Progenitor cell of endocrine pancreas (in vitro differentiated cells): ENCODE measurements at places on chromosomes 7 and 10.

- H3K36me3 ChIP-seq = no peaks in the 10 kb centered on the region
- peak; percentile 41 for DNase-seq
- H3K4me3 ChIP-seq = peak overlapping the region; percentile 93
- peaks cover 72% of the 10 kb centered on the region for H3K4me1 ChIP-seq
Observed at GRCh38 chr7:104983578-104984539, 30.1 kb upstream of the KMT2E start.

DNA sequence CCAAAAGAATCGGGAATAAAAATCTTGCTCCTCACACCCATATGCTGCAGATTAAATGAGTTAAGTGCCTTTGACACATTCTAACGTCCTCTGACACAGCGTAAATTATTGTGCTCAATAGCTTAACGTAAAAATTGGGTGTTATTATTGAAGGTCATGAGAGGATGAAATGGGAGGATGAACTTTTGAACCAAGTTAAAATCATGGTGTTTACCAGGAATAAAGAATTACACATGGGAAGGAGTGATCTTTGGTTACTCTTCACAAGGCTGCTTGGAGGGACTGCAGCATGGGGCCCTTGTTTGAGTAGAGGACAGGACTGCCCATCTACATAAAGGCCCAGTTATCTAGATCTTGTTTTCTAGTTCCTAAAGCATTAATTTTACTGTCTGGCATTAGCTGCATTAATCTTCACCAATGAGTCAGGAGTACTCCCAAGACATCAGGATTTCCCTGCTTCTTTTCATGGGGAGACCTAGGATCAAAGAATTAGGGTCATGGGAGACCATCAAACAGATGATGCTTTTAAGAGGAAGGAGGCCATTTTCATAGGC, 84.9 kb upstream of the PRR15 start:
- DNase-seq = no peak
- no peak overlapping the region for H3K27ac ChIP-seq
- no peak overlapping the region for H3K4me3 ChIP-seq
- no peaks in the 10 kb centered on the region for H3K36me3 ChIP-seq

- no peak for DNase-seq
- H3K4me3 ChIP-seq = peak overlapping the region; percentile 1
- H3K36me3 ChIP-seq = peaks cover 9% of the 10 kb centered on the region
- H3K27ac ChIP-seq = peak overlapping the region; percentile 65
Observed at GRCh38 chr7:107836237-107837144, 33.5 kb upstream of the SLC26A3 start.

GRCh38 chr10:70699659-70700174, 27.4 kb downstream of the ADAMTS14 start:
- H3K4me1 ChIP-seq = no peaks in the 10 kb centered on the region
- H3K27ac ChIP-seq = no peak overlapping the region
- no peaks in the 10 kb centered on the region for H3K36me3 ChIP-seq
- H3K4me3 ChIP-seq = no peak overlapping the region
- no peak for DNase-seq

DNA sequence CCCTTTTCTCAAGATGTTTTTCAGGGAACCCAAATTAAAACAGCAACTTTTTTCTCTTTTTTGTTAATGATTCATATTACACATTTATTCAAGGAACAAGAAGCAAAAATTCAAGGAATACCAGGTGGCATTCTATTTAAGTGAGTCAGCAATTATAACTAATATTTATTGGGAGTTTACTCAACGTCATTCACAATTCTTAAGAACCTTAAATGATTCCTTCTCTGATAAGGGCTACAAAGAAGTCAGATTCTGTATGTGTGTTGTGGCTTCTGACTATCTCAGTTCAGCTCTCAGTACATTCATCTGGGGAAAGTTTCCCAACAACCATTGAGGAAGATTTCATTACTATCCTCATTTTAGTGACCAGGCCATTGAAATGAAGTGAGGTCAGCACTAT, 470.7 kb upstream of the AKR1E2 start:
- DNase-seq = no peak
- no peak overlapping the region for H3K27ac ChIP-seq
- peaks cover 11% of the 10 kb centered on the region for H3K4me1 ChIP-seq
- H3K4me3 ChIP-seq = no peak overlapping the region
- peaks cover 16% of the 10 kb centered on the region for H3K27me3 ChIP-seq

GRCh38 chr7:105365541-105366534, 22.9 kb downstream of the SRPK2 start:
- H3K27ac ChIP-seq = peak overlapping the region; percentile 46
- no peak for DNase-seq
- no peak overlapping the region for H3K4me3 ChIP-seq
- H3K27me3 ChIP-seq = no peaks in the 10 kb centered on the region
- peaks cover 32% of the 10 kb centered on the region for H3K36me3 ChIP-seq

- H3K4me3 ChIP-seq = peak overlapping the region; percentile 89
- H3K36me3 ChIP-seq = peaks cover 1% of the 10 kb centered on the region
Observed at GRCh38 chr7:39951226-39952194, 1.5 kb downstream of the CDK13 start.

DNA sequence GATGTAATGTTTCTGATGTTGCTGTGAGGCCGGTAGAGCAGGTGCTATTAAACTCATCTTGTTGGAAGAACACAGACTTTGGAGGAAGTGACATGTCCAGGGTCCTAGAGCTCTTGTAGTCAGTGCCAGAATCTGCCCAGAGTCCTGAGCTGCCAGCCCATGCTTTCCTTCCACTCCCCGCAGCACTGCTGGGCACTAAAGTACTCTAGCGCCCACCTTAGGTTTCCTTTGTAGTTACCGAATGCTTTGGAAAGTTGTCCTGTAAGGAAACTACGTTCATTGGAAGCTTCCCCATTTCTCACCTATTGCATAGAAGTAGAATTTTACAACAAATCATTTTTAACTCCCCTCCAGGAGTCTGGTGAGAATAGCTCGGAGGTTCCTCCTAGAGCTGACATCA, 11.0 kb downstream of the ZNF862 start:
- H3K4me3 ChIP-seq = no peak overlapping the region
- peaks cover 1% of the 10 kb centered on the region for H3K4me1 ChIP-seq
- peaks cover 2% of the 10 kb centered on the region for H3K36me3 ChIP-seq
- DNase-seq = no peak

- H3K4me1 ChIP-seq = no peaks in the 10 kb centered on the region
- H3K27me3 ChIP-seq = no peaks in the 10 kb centered on the region
- no peak for DNase-seq
- no peak overlapping the region for H3K27ac ChIP-seq
- H3K36me3 ChIP-seq = peaks cover 6% of the 10 kb centered on the region
Observed at GRCh38 chr7:102313997-102314780, 27.5 kb downstream of the SH2B2 start.

GRCh38 chr7:139618482-139619366, 95.2 kb downstream of the CLEC2L start:
- H3K4me3 ChIP-seq = no peak overlapping the region
- H3K36me3 ChIP-seq = peaks cover 27% of the 10 kb centered on the region
- H3K27me3 ChIP-seq = no peaks in the 10 kb centered on the region
- peak overlapping the region; percentile 62 for H3K27ac ChIP-seq

- DNase-seq = no peak
- H3K36me3 ChIP-seq = no peaks in the 10 kb centered on the region
- peaks cover 14% of the 10 kb centered on the region for H3K27me3 ChIP-seq
- H3K4me3 ChIP-seq = no peak overlapping the region
- no peak overlapping the region for H3K27ac ChIP-seq
- H3K4me1 ChIP-seq = peaks cover 5% of the 10 kb centered on the region
Observed at GRCh38 chr10:48503293-48503911, 101.5 kb downstream of the ARHGAP22 start.

DNA sequence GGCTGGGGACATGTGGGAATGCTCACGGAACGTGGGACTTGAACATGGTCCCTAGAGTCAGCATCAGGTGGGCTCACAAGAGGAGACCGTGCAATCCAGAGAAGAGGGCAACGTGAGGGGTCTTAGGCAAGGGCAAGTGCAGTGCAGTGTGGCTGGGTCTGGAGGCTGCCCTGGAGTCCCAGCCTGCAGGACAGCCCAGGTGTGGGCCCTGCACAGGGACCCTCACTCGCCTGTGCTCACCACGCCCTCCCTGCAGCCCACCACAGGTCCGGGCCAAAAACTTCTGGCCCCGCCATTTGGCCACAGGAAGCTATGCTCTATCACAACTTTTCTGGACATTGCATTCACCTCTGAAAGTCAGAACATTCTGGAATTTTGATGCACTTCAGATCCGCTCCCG, 133.5 kb downstream of the PAXIP1 start:
- DNase-seq = no peak
- no peak overlapping the region for H3K27ac ChIP-seq

GRCh38 chr10:5903563-5903962, 13.5 kb downstream of the FBH1 start:
- peak overlapping the region; percentile 71 for H3K27ac ChIP-seq
- H3K4me1 ChIP-seq = peaks cover 2% of the 10 kb centered on the region
- peaks cover 20% of the 10 kb centered on the region for H3K36me3 ChIP-seq
- no peaks in the 10 kb centered on the region for H3K27me3 ChIP-seq
- no peak for DNase-seq
- H3K4me3 ChIP-seq = no peak overlapping the region

DNA sequence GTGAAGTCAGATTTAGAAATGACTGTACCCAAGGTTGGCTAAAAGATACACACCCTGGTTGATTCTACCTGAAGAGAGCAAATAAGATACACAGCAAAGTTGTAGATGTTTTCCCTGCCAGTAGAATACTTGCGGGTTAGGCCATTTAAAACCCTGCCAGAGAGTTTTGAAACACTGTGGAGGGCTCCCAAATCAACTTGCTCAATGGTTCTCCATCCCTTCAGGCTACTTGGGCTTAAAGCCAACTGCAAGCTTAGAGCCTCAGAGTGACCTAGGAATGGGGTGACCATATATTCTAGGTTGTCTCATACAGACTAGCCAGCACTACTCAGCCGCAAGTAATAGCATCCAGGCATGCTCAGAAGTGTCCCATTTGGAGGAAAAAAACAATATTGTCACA, 10.0 kb downstream of the CAV1 start:
- no peak for DNase-seq
- peaks cover 5% of the 10 kb centered on the region for H3K4me1 ChIP-seq
- no peaks in the 10 kb centered on the region for H3K36me3 ChIP-seq
- H3K27me3 ChIP-seq = peaks cover 5% of the 10 kb centered on the region

- no peak for DNase-seq
- H3K4me3 ChIP-seq = no peak overlapping the region
- no peak overlapping the region for H3K27ac ChIP-seq
- no peaks in the 10 kb centered on the region for H3K36me3 ChIP-seq
Observed at GRCh38 chr10:82980321-82980720, 1105.3 kb downstream of the NRG3 start.

- H3K36me3 ChIP-seq = peaks cover under 1% of the 10 kb centered on the region
- H3K4me1 ChIP-seq = peaks cover 3% of the 10 kb centered on the region
Observed at GRCh38 chr7:18076461-18076860, 48.8 kb upstream of the PRPS1L1 start.

- peaks cover 28% of the 10 kb centered on the region for H3K4me1 ChIP-seq
- H3K27me3 ChIP-seq = no peaks in the 10 kb centered on the region
- peak overlapping the region; percentile 2 for H3K4me3 ChIP-seq
- DNase-seq = no peak
- peaks cover 7% of the 10 kb centered on the region for H3K36me3 ChIP-seq
- peak overlapping the region; percentile 39 for H3K27ac ChIP-seq
Observed at GRCh38 chr7:141003172-141004065, 11.3 kb downstream of the MRPS33 start.

DNA sequence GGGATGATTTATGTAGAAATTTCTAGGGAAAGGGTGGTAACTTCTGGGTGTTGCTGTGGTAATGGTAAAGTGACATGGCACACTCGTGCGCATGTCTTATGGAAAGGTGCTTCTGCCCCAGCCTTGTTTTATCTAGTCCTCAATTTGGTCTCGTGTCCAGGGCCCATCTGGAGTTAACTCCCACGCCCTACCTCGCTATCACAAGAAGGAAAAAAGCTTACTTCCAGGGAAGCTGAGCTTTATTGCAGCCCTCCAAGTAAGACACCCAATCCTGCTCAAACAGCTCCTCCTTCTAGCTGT, 611.8 kb downstream of the TNS3 start:
- no peaks in the 10 kb centered on the region for H3K36me3 ChIP-seq
- H3K27me3 ChIP-seq = no peaks in the 10 kb centered on the region
- no peak overlapping the region for H3K27ac ChIP-seq

GRCh38 chr7:101999393-101999792, 182.0 kb downstream of the CUX1 start:
- no peak for DNase-seq
- H3K4me3 ChIP-seq = no peak overlapping the region
- peaks cover 2% of the 10 kb centered on the region for H3K36me3 ChIP-seq
- H3K27ac ChIP-seq = no peak overlapping the region

DNA sequence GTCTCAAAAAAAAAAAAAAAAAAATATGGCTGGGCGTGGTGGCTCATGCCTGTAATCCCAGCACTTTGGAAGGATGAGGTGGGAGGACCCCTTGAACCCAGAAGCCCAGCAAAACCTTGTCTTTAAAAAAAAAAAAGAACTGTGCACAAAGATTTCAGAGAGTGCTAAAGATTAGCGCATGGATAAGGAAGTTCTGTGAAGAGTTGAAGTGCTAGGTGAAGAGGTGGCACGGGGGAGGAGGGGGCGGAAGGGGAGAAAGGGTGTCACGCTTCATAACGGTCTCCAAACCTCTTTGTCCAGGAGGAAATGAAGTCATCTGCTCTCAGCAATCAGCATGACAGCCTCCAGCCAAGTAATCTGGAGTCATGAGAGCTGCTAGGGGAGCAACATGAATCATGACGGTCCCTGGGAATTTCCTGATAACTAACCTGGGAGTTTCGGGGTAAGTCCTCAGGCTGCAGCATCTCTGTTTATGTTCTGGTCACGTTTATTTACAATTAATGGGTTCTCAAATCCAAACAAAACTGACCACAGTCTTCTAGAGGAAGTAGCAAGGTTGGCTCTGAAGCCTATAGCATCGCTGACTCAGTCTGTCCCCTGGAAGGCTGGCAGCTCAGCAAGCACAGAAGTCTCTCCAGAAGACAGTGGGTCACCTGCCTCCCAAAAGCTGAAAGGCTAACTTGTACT, 1.9 kb upstream of the PLAU start:
- DNase-seq = no peak
- peaks cover 70% of the 10 kb centered on the region for H3K27me3 ChIP-seq
- no peak overlapping the region for H3K4me3 ChIP-seq
- no peak overlapping the region for H3K27ac ChIP-seq
- H3K36me3 ChIP-seq = no peaks in the 10 kb centered on the region

GRCh38 chr7:142934056-142934455, 510 bp upstream of the TRPV5 start:
- DNase-seq = no peak
- no peak overlapping the region for H3K4me3 ChIP-seq
- no peak overlapping the region for H3K27ac ChIP-seq
- peaks cover 5% of the 10 kb centered on the region for H3K4me1 ChIP-seq

- no peaks in the 10 kb centered on the region for H3K27me3 ChIP-seq
- H3K4me3 ChIP-seq = peak overlapping the region; percentile 14
- H3K27ac ChIP-seq = peak overlapping the region; percentile 97
- DNase-seq = no peak
- peaks cover 2% of the 10 kb centered on the region for H3K36me3 ChIP-seq
- peaks cover 34% of the 10 kb centered on the region for H3K4me1 ChIP-seq
Observed at GRCh38 chr7:17130281-17131059, 168.0 kb upstream of the AHR start.

DNA sequence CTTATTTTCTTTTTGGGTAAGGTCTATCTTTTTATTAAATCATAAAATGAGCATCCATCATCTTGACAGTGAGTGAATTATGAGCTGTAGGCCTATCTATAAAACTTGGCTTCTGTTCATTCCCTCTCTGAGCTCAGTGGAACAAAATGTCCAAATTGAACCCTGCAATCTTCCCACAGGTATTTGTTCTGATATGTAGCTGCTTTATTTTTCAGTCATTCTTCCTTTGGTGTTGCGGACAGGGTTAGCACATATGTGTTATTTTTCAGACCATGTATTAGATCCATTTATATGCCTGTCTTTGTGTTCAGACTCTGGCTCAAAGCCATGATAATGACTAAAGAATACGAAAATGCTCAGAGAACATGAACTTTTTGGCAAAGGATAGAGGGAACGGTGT, 201.6 kb upstream of the KIAA1217 start:
- H3K4me3 ChIP-seq = no peak overlapping the region
- H3K4me1 ChIP-seq = peaks cover 12% of the 10 kb centered on the region
- DNase-seq = no peak
